NCI-H2227 treated with DMSO at 0.1 percent for 48 hours (cell line): ENCODE measurements at places on chromosomes 7 and 10.

GRCh38 chr7:48976850-48977249 is 52.5 kb downstream of the CDC14C start:
- no peak for DNase-seq

DNA sequence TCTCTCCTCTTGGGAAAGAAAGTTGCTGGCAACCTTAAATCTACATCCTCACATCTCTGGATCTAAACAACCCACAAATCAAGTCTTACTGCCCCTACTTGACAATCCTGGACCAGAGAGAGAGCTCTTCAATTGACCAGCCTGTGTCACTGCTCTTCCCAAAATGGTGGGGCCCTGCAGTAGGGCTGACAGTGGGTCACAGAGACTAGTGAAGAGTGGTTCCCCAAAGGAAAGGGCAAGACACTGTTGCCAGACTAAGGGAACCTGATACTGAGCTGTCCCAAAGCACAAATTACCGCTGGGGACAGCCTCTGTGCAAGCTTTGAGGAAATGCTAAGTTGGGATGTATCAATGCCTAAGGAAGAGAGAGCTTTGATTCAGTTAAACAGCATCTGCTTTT is 4.5 kb upstream of the GPRIN2 start:
- no peak for DNase-seq

DNA sequence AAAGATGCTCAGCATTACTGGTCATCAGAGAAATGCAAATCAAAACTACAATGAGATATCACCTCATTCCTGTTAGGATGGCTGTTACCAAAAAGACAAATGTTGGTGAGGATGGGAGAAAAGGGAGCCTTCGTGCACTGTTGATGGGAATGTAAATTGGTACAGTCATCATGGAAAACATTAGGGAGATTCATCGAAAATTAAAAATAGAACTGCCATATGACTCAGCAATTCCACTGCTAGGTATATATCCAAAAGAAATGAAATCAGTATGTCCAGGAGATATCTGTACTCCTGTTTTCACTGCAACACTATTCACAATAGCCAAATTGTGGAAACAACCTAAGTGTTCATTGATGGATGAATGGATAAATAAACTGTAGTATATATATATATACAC is 228.1 kb downstream of the ACTR3B start:
- no peak for DNase-seq

GRCh38 chr7:123201901-123202300 is 2.1 kb upstream of the SLC13A1 start:
- no peak for DNase-seq

- no peak for DNase-seq
Measured at GRCh38 chr7:24943096-24943948, 36.7 kb downstream of the OSBPL3 start.

GRCh38 chr7:111363099-111363498 is 199.2 kb downstream of the IMMP2L start:
- no peak for DNase-seq

- DNase-seq: no peak
Measured at GRCh38 chr7:146094356-146094755, 22.2 kb upstream of the CNTNAP2 start.

DNA sequence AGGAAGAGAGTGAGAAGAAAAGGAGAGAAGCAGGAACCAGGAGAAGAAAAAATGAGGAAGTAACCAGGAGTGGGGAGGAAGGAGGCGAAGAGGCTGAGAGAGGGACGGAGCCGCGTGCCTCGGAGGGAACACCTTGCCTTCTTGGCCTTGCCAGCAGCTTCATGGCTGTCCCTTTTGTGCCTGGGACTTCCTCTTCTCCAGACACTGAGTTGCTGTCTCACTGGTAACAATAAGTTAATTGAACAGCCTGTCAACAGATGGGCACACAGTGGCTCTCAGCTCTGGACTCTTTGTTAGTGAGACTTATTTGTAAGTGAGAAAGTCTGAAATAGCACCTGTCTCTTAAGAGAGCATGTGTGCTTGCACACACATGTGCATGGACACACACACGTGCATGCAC is 83.2 kb downstream of the GATA3 start:
- no peak for DNase-seq

- no peak for DNase-seq
Measured at GRCh38 chr7:68216051-68216450, 1219.4 kb downstream of the TYW1 start.

- peak; percentile 29 for DNase-seq
Measured at GRCh38 chr10:127836966-127837365, 55.8 kb downstream of the CLRN3 start.

- no peak for DNase-seq
Measured at GRCh38 chr10:23291551-23292334, 52.9 kb downstream of the C10orf67 start.

GRCh38 chr7:47380325-47381133 is 201.4 kb downstream of the TNS3 start:
- no peak for DNase-seq

DNA sequence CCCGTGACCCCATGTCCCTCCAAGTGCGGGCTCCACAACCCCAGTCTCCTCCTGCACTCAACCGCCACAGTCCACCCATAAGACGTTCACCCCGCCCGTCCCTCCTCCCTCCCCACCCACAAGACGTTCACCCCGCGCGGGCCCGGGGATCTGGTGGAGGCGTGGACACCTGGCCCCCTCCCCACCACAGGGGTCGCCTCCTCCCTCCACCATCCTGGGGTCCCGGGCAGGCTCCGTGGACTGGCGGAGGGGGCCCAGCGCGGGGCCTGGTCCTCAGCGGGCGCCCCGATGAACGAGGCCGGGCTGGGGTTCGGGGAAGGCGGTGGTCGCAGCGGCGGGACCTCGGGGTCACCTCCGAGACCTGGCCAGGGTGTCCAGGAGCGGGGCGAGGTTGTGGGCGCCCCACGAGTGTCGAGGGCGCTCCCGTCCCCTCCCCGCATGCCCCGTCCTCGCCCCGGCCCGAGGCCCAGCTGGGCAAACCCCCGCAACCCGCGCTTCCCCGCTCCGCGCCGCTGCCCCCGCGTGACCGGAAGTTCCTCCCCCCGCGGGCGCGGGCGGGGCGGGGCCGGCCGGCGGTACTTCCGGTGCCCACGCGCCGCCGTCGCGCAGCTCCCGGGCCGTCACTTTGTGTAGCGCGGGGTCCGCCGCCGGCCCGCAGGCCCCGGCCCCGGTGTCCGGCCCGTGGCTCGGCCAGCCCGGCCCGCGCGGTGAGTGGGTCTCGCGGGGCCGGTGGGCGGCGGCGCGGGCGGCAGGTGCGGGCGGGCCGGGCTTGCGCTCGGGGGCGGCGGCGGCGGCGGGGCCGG is at the start of gene ZNF316:
ZNF316 (plus strand) TSS at position 578 of the 803 bp plus-strand sequence. CDS start 5,092 bp downstream, outside the sequence.
- no peak for DNase-seq

DNA sequence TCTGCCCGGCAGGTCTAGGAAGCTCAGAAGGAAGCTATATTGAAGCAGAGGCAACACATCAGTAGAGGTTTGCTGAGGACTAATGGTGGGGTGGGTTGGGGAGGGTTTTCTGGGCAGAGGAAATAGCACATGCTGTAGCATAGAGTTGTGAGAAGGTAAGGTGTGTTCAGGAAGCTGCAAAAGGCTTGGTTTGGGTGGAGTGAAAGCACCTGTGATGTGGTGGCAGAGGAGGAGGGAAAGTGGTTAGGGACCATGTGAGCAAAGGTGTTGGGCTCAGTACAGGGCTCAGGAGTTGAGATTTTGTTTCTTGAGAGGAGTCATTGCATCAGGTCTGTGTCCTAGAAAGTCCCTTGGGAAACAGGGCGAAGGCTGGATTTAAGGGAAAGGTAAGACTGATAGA is 294.6 kb downstream of the SORCS3 start:
- no peak for DNase-seq

GRCh38 chr7:47408675-47409074 is 173.2 kb downstream of the TNS3 start:
- no peak for DNase-seq

DNA sequence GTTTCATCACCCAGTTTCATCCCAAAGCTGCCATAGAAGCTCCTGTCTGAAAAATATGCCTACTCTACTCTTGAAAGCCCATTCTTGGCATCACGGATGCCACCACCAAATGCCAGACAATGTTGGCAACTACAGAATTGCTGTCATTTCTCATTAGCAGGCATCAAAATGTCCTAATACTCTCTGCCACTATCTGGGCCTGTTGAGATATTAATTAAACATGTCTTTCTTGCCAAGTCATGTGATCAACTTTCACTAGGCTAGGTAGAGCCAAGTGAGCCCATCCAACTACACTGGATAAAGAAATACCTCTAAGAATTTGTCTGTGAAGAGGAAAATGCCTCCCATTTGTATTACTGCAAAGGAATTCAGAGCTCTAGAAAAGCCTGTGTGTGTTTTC is 1093.3 kb upstream of the C7orf33 start:
- DNase-seq: no peak

- no peak for DNase-seq
Measured at GRCh38 chr7:116240024-116240668, 29.8 kb downstream of the TES start.

GRCh38 chr7:71633551-71634008 is 501.6 kb downstream of the GALNT17 start:
- no peak for DNase-seq

DNA sequence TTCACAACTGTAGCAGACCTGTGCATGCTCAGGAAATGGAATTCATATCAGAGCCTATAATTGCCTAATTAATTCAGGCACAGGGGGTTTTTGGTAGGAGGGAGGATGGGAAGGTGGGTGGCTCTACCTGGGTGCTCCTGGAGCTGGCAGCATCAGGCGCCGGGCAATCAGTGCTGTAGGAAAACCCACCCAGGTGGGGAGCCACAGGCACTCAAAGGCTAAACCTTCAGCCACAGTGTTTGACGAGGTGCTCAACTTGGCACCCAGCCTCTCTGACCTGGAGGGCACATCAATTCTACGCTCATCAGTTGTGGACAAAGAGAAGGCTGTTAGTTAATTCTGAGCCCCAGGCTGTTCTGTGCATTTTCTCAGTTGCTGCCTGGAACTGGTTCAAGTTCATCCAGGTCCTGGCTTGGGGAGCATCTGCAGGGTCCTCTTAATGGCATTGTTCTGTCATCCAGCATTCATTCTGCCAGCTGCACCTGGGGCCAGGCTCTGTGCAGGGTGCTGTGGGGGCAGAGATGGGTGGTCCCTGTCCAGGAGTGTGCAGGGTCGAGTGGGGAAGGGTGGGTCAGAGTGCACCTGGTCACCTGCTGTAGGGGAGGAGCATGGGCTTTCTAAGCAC is 54.1 kb upstream of the NPTX2 start:
- DNase-seq: no peak

- DNase-seq: no peak
Measured at GRCh38 chr7:7221599-7222038, 39.3 kb downstream of the C1GALT1 start.

- no peak for DNase-seq
Measured at GRCh38 chr7:82548141-82548688, 104.6 kb upstream of the CACNA2D1 start.

GRCh38 chr10:107085665-107086525 is 78.6 kb downstream of the SORCS1 start:
- no peak for DNase-seq

DNA sequence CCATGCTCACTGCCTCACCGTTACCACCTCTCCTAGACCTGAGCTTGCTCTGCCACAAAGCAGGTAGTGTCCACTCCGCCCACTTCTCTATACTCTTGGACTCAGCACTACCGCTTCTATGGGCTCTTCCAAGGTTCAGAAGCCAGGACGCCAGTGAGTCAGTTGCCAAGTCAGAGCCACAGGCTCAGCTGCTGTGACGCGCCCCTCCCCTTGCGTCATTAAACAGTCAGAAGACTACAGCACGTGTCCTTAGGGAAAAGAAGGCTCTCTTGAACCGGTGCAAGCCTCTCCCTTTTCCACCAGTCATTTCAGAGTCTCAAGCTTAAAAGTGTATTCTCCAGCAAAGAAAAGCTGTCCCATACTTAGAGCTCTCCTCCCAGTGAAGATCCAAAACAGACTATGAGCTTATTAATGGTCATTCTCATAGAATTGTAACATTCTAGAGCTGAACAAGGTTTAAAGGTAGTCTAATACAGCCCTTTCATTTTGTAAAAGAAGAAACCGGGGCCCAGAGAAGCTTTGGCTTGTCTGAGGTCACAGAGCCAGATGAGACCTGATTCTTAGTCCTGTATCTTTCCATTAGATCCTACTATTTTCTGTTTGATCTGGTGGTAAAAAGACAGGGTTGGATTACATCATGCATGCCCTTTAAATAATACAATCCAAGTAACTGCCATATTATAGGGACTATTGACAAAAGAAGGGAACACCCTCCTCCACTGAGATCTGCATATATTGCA is 40.9 kb upstream of the MET start:
- DNase-seq: no peak

DNA sequence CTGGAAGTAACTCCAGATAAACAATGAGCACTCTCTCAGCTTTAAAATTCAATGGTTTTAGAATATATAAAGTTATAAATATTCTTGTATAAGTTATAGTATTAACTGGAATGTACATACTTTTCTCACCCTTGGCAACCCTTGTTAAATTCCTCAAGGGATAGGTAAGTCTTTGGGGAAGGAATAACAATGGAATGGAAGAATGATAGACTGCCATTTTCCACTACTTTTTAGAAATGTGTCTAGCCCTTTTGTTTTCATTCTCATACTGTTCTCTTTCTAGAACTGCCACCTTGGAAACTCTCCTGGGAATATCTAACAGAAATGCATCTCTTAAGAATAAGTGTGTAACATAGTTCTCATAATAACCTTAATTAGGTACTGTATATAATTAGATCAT is 8.3 kb downstream of the KIF5B start:
- DNase-seq: no peak

DNA sequence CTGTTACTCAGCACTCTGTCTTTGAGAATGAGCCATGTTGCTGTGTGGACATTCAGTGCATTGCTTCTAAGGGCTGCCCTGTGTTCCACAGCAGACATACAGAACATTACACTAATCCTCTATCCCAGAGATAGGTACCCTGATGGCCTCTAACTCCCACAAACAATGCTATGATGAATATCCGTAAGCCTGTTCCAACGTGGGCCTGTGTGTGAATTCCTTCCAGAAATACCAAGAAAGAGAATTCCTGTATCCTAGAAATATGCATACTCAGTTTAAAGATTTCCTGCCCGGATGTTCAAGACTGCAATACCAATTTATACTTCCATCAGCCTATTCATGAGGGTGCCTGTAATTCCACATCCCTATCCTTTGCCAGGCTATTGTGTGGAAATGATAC is 21.3 kb upstream of the ST8SIA6 start:
- DNase-seq: no peak

GRCh38 chr10:20760460-20760859 is 136.7 kb downstream of the NEBL start:
- no peak for DNase-seq

DNA sequence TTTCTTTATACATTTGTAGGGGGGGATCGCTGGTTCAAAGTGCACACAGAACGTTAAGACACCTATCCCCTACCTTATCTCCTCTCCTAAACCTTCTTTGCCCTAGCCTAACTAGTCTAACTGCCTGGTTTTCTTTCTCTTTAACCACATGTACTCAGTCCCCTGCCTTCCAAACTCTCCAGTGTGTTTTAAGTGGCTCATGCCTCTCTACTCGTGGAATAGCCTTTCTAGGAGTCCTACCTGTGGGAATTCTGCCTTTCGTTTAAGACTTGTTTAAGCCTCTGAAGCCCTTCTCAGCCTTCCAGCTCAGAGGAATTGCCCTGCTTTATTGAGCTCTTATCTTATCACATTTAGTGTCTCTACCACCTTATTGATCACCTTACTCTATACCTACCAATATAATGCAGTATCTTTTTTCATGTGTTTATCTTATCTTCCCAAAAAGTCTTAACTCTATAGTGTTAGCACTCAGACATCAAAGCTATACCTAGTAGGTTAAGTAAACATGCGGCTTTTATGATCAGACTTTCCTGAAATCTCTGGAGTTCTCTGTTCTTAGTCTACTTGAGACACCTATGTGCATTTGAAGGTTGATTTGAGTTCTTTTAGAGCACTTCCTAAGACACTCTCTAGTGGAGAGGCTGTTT is 50.7 kb downstream of the ARID5B start:
- no peak for DNase-seq

GRCh38 chr10:71812016-71812912 is 38.8 kb downstream of the PSAP start:
- DNase-seq: no peak
